NCI-H2107 (cell line): ENCODE measurements at places on chromosomes 5 and 9.

DNA sequence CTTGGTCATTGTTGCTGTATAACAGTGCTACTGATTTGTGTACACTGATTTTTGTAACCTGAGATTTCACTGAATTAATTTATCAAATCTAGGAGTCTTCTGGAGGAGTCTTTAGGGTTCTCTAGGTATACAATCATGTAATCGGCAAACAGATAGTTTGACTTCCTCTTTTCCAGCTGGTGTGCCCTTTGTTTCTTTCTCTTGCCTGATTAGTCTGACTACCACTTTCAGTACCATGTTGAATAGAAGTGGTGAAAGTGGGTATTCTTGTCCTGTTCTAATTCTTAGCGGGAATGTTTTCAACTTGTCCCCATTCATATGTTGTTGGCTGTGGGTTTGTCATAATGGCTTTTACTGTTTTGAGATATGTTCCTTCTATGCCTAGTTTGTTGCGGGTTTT is 24.7 kb upstream of the RANBP6 start:
- DNase-seq = no peak

DNA sequence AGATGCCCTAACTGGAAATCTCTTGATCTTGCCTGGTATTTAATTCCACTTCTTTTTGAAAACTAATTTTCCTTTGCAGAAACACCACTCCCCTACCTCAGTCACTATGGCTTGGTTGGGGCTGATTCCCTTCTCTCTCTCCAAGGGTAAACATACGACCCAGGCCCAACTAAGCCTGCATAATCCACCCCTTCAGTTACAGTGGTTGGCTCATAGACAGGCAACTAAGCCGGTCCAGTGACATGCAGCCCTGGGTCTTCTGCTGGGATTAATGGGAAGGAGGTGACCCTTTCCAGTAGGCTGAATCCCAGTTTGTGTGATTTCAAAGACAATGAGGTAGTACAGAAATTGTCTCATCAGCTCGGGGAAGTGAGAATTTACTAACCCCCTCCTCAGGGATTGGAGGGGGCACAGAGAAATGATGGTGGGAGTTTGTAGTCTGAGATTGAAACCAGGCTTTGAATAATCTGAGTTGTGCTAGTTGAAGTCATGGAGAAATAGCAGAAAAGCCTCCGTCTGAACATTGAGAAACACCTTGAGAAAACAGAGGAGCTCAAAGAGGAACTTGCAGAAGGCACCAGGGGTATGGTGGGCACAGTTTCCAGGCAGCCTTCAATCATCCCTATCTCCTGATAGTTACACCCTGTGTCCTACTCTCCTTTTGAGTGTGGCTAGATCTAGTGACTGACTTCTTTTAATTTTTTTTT is 148.9 kb downstream of the GCNT1 start:
- no peak for DNase-seq

- no peak for DNase-seq
Measured at GRCh38 chr5:132017316-132017715, 5.9 kb upstream of the ACSL6 start.

GRCh38 chr5:36982146-36982545 is 105.6 kb downstream of the NIPBL start:
- no peak for DNase-seq

DNA sequence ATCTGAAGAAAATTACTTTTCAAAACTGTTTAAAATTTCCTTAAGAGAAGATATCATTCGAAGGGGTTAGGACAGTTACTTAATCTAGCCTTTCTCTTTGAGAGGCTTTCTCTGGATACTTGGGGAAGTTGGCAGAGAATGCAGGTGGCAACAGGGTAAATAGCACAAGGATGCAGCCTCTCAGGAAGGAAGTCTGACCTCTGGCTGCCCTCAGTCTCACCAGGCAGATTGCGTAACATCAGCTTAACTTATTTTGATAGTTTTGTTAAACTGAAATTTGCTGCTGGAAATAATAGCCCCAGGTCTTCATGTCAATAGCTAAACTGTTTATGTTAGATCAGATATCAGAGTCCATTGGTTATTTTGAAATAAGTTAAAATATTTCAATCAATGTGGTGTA is 20.4 kb downstream of the CCDC192 start:
- DNase-seq = no peak
